ENCODE measurements at places on chromosomes 7 and 10. TPM values are rescaled to one million over a fixed set of nuclear protein-coding genes. Genes with fewer than 3 reads are reported as not detected.

The WEE2 gene
- 0.09 TPM for polyA plus RNA-seq

The BLOC1S2 gene
- polyA plus RNA-seq, result 25.4 TPM

The ZYX gene
- 249 TPM for polyA plus RNA-seq

The HELLS gene
- polyA plus RNA-seq, result 7.5 TPM

DNA sequence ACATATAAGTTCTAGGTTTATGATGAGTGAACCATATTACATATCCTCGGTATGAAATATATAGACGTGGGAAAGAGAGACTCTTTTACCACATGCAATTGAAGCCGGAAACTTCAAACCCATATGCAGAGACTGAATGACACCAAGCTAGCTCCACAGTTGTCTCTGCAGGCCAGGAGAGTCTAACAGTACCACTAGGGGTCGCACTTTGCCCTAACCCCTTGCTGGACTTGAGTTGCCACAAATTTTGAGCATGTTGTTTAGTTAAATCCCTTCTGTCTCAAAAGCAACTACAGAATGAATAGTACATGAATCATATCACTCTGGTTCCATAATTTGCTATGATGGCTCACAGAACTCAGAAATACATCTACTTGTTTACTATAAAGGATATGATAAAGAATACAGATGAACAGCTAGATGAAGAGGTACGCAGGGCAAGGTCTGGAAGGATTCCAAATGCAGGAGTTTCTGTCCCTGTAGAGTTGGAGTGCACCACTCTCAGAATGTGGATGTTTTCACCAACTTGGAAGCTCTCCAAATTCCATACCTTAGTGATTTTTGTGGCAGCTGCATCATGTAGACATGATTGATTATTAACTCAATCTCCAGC lies 112.4 kb upstream of the YAE1 start:
- peak; percentile 8 for DNase-seq

- no peak for DNase-seq
Measured at GRCh38 chr10:5563991-5564536, 39.3 kb downstream of the CALML3 start.

DNA sequence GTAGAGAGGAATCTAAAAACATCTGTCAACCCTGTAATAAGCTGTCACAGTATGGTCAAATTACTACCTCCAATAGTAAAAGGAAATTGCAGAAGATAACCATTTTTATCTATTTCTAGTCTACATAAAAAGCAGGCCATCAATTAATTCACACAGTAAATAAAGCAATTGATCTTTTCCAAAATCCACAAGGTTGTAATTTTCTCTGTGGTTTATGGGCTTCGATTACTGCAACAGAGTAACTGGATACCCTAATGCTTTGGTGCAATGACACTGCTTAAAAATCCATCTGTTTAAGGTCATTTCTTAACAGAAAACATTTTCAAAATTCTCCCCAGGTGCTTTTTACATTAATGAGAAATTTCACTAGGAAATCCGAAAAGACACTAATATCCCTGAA lies 23.9 kb downstream of the ESYT2 start:
- DNase-seq, result no peak

- DNase-seq, result no peak
Measured at GRCh38 chr7:76352193-76352592, 6.6 kb downstream of the YWHAG start.
